ENCODE measurements at places on chromosomes 11 and 22.

GRCh38 chr11:125663910-125664309, 16.7 kb downstream of the ACRV1 start:
- no peak for DNase-seq

DNA sequence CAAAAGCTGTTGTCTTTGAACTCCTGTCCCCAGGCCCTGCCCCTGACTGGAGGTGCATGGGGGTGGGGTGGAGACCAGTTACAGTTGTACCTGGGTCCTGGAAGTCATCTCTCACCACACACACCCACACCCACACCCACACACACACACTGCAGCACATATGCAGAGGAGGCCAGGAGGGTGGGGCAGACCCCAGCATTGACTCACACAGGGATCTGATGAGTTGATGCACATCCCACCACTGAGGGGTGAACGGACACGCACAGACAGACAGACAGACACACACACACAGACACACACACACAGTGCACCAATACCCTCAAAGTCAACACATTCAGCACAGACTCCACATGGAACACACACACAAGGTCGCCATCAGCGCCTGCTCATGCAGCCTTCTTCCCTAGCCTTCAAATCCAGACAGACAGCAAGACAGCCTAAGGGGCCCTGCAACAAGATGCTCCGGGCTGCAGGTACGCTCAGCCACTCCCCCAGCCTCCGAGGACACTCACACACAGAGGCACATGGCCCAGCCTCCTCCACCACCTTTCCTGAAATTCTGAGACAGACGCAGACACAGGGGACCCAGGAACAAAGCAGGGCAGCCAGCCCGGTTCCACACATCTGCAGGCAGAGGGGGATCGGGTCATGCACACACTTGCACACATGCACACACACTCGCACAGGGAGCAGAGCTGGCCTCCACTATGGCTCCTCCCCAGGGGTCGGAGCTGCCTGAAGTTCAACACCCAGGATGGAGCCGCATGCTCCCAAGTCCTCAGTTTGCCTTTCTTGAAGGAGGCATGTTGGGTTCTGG, 26.5 kb downstream of the SYT7 start:
- no peak for DNase-seq

DNA sequence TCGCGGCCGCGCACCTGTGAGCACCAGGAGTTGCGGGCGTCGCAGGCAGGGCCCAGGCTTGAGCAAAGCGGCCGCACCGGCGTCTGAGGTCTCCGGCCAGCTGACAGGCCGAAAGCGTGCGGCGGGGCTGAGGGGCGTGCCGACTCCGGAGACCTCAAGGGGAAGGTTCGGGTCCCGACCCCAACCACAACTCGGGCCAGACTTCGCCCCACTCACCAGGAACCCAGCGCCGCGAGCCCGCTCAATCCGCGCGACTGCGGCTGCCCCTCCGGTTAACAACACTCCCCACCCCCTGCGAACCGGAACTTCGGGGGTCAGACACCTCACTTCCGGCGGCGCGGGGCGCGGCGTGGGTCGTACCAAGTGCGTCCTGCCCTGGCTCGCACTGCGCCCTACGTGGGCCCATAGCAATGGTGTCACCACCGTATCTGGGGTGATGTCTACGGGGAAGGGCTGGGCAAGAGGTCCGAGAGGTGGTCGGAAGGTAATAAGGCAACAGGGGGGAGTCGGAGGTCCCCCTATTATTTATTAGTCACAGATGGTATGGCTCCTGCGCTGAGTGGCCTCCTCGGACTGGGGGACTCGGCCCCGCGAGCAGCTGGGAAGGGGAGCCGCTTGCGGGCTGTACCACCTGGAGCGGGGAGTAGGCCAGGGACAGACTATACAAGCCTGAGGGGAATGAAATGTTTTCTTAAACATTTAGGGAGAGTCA, at the start of gene SYVN1:
SYVN1 (minus strand) TSS at position 280 of the 712 bp plus-strand sequence. CDS start 918 bp downstream, outside the sequence.
- DNase-seq = peak; percentile 89

DNA sequence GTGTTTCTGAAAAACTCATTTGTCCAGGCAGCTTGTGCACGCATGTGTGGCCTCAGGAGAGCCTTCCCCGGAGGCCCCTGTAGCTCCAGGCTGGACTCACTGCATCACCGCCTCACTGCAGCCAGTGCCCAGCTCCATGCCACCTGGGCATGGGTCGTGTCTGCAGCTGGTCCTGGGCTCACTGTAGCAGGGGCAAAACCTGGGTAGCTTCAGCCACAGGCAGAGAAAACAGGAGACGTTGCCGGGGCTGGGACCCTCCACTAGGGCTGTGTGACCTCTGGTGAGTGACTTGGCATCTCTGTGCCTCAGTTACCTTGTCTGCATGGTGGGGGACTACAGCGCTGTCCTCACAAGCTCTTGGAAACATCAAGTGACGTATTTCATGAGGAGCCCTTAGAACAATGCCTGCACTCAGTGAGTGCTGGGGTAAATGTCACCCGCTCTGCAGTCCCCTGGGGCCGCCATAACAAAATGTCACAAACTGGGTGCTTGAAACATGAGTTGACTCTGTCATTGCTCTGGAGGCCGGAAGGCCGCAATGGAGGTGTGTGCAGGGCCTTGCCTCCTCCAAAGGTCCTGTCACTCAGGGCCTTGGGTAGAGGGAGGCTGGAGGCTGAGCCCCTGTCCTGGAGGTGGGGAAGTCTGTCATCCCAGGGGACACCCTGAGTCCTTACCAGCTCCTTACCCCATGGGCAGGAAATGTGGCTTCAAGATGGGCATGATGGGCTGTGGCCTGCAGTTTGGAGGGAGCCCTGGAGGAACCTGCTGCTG, 488.7 kb downstream of the TBC1D22A start:
- DNase-seq = no peak

DNA sequence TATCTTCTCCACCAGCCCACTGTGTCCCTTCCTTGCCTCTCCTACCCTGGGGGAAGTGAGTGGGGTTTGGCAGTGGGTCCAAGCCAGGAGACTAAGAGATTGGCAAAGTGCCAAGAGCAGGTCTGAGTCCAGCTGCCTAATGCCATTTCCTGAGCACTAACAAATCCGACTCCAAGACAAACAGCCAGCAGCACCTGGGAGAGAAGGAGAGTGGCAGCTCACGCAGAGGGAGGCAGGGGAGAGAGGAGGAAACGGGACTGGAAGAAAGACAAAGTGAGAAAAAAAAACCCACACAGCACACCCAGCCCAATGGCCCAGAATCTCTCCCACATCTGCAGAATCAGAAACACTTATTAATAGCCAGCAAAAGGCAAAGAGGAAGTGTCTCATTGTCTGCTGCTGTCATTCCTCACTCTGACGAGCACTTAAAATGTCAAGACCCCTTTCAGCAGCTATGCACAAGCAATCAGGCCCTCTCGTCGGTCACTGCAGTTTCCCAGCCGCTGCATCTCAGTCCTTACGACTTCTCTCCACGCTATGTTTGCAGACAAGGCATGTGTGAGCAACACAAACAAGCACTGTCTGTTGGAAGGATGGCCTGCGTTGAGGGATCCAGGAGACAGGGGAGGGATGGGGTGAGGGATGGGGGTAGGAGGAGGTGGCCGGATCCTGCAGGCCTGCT, 558.4 kb upstream of the CADM1 start:
- peak; percentile 99 for DNase-seq

DNA sequence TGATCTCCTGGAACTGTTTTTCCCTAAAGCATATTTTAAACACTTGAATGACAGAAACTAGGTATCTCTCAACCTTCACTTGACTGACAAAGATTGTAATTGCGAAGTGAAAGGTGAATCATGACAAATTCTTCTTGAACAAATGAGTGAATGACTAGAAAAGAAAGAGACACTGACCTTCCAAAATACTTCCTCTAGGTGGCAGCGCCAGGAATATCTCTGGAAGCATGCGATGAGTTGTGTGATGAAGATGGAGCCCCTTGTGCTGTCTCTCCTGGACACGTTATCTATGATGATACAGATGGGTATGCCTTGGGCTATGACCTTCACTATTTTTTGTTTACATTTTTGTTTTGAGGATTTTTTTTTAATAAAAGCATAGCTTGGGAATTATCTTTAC, 7.0 kb upstream of the CASP12 start:
- no peak for DNase-seq

Data from DMS79 treated with DMSO at 0.1 percent for 48 hours (cell line).